ENCODE measurements at places on chromosomes 5 and 9.

DNA sequence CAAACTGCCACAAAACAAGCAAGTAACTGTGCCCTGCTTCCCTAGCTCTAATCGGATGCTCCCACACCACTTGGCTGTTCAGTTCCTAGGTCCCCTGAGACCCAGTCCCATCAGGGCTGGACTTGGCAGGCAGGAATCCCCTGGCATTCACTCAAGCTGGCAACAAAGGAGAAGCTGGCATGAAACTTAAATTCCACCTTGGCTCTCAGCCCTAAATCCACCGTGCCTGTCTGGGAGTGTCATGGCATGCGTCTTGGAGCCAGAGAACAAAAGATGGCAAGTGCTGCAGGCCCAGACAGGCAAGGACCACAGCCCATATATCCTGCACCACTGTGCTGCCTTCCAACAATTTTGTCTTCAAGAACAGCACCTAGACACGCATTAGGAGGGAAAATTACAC is 38.2 kb downstream of the ETF1 start:
- no peak for DNase-seq

GRCh38 chr9:34240006-34240405 is 61.2 kb downstream of the UBAP1 start:
- DNase-seq: no peak

DNA sequence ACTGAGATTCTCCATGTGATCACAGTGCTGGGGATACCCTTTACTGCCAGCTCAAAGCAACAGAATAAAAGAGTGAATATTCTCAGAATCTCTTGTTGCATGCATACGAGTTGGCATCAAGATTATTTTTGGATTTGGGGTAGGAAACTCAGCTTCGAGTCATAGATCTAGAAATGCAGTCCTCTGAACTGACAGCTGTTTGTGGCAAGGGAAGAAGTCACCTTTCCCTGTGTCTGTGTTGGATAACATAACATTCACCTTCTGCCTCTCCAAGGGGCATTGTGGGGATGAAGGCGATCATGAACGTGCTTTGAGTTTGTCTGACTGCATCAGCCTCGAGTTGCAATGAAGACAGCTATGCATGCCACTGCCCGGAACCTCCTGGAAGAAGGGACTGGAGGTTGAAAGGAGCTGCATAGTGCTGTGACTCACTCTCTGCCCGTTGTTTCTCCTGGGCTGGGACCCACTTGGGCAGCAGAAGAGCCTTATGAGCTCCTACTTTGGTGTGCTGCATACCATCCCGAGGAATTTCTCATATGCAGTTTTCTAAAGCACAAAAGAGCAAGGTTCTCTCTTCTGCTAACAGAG is 231.7 kb downstream of the ARHGAP26 start:
- DNase-seq: no peak

DNA sequence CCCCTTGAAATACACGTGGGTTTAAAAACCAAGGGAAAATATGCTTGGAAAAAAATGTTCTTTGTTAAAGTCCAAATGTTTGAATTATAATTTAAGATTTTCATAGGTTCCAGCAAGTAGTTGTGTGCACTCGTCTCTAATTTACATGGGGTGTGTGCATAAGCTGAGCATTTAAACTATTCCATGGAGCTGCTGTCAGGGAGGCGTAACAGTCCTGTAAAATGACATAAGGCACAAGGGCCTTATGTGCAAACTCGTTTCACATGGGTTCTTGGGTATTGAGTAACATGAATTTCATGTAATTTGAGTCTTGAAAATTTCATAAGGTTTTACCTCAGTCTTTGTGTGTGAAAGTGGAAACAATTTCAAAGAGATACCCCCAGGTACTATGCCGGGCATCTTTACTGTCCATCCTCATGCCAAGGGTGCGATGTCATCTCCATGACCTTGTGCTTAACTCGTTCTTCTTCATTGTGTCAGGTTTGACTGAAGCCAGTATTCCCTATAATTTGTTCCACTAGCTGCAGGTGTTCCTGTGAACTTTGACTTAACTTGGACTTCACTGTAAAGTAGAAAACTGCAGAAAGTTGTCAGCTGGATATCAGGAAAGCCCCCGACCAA is 359.3 kb downstream of the SH3GL2 start:
- no peak for DNase-seq

- no peak for DNase-seq
Observed at GRCh38 chr9:136521537-136521936, 24.3 kb downstream of the NOTCH1 start.

DNA sequence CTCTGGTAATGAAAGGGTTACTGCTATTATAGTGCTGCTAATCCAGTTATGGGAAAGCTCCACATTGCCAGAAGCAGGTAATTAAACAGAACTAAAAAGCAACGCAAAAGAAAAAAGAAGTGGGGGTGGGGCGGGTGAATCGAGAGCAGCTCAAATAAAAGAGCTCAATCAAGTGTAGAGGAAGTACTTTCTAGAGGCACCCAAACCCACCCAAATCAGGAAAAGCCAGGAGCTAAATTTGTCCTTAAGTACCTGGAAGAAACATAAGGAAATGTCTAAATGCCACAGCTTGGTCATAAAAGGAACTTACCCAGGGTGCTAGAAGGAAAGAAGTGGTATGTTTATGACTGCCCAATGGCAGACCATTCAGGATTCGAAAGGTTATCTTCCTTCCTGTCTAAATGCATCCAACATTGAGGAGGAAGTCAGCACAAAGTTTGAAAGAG is 2.4 kb upstream of the RNF145 start:
- no peak for DNase-seq

GRCh38 chr5:138661291-138661960 is 86.2 kb upstream of the HSPA9 start:
- no peak for DNase-seq

GRCh38 chr9:130692321-130692720 is 1.3 kb upstream of the EXOSC2 start:
- DNase-seq: peak; percentile 92

GRCh38 chr5:145180371-145180770 is 654.8 kb downstream of the PRELID2 start:
- DNase-seq: no peak

DNA sequence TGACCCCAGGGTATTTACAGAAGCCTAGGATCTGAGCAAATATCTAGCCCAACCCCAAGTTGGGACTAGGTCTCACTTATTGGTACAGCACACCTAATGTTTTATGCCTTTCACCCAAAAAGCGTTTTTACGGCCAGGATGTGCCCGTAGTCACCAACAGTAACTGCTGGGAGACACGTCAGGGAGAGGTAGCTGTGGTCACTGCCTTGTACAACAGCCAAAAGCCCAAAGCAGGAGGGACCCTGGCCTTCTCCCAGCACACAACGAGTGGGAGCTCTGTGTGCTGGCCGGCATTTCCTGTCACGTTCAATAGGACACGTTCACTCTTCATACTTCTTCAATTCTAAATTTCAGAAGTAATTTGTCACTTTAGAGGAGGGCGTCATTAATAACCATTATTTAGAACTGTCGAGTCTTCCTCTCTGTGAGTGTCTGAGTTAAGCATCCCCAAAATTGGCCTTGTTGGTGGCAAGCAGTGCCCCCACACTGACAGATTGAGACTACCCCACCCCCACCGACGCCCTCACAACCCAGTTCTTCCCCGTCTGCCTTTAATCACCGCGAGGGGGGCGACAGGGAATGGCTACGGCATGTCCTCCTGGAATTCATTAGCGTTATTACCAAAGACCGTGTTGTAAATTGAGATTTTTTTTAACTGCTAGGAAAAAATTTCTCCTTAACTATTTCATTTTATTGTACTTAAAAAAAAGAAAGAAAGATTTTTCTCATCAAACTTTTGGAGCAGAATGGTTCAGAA is 80.7 kb downstream of the MVB12B start:
- no peak for DNase-seq

GRCh38 chr5:157108976-157109375 is at the start of gene HAVCR2:
Gene HAVCR2 (minus strand): TSS chr5:157109044. CDS start chr5:157108983, 61 bp downstream.
- DNase-seq: no peak

DNA sequence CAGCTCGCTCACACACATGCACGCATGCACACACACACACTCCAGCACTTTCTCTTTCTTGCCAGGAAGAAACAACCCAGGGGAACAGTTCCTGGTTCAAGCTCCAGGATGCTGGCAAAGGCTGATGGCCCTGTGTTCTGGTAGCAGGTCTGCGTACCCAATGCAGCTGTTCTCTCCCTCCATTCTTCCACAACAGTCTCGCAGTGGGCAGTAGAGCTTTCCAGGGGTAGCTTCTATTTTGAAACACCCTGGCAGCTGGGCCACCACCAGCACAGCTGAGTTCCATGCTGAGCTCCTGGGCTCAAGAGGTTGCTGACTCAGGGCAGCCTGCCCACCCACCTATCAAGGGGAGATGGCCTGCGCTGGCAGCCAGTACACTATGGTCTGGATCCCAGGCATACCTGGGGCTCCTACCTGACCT is 4.7 kb downstream of the VDAC1 start:
- DNase-seq: no peak
